Retinal pigment epithelial cell (primary cell): ENCODE measurements at places on chromosomes 12 and 14.
A peak's percentile ranks its signal among the peaks of the same experiment; 100 is the strongest.

GRCh38 chr14:80493620-80494019 lies 282.3 kb upstream of the DIO2 start:
- DNase-seq, result no peak

DNA sequence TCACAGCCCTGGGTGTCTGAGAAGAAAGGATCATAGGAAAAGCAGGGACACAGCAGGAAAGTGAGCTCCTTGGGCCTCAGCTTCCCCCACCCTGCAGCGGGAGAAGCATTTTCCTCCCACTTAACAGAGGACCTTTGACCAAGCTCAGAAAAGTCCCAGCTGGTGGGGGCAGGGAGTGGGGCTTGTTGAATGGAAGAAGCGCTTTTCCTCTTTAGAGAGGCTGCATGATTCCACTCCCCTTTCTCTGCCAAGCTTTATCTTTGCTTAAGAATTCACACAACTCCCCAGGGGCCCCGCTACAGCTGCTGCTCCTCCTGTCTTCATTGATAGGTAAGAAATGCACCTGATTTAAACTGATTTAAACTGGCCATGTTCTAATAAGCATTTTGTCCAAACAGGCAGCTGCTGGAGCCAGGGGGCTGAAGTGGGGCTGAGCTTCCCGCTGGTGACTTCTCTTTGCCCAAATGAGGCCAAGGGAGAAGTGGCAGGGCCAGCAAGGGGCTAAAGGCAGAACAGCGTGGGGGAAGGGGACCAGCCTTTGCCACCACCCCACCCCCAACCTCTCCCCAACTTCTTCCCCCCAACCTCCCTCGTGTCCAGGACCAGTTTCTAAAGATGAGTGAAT lies 1.7 kb upstream of the PAPLN start:
- DNase-seq, result no peak

DNA sequence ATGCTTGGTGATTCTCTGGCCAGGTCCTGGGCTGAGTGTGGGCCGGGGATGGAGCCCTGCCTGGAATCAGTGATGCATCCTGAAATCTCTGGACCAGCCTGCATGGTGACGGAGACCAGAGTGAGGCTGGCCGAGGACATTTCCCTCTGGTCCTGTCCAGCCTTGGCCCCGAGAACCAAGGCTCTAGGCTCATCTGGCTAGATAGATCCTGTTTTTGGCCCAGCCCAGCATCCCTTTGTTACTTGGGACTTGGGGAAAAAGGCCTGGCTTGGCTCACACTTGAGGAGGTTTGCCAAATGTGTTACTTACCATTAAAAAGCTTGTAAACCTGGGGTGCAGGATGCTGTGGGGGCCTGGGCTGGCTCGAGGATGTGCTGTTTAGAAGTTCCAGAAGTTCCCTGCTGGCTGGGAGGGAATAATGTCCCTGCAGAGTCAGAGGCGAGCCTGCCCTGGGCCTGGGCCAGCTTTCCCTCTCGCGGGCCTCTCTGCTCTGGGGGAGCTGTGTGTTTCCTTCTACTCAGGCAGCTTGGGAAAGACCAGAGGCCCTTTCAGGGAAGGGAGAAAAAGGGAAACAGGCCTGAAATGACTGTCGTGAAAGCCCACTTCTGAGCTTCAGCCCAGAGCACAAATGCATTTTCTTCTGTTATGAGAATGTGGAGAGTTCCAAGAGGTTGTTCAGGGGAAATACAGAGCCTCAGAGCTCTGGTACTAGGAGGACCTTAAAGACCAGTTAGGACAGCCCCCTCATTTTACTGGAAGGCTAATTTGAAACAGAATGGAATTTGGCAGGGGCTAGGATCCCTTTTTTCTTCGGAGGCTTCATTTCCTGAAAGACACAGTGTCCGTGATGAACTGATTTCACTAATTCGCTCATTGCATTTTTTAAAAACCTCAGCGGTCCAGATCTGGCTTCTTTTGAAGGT lies 47.2 kb upstream of the CTDSP2 start:
- peak; percentile 62 for DNase-seq

GRCh38 chr12:111174251-111174960 lies 194.5 kb downstream of the PHETA1 start:
- DNase-seq, result no peak

DNA sequence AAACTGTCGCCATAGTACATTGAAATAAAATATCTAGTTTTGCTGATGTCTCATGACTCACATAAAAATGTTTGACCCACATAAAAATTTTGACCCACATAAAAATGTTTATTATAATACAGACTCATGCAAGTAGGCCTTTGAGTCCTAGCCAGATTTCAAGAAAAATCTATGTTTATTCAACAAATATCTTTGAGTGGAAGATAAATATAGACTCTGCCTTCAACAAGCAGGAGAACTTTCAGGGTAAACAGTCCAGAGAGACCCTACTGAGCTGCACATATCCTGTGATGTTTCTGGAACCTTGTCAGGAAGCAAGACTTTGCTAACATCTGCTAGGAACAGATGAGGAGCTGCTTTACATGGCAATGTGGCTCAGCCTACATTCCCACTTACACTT lies 283.1 kb downstream of the MDGA2 start:
- DNase-seq, result no peak

DNA sequence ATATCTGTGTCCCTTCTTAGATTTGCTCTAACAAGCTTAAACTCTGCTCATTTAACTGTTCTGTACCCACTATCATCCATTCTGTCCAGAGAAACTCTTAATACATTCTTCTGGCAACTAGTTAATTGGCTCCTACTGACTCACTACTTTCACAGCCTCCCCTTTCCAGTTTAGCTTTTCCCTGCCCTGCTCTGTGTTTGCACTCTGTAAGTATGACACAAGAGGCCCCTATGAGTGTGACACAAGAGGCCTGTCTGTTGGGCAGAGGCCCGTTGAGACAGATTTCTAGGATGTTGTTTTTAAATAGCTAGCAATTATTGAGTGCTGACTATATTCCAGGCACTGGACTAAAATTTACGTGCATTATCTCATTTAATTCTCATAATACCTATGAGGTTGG lies 246.0 kb upstream of the DAAM1 start:
- peak; percentile 33 for DNase-seq

DNA sequence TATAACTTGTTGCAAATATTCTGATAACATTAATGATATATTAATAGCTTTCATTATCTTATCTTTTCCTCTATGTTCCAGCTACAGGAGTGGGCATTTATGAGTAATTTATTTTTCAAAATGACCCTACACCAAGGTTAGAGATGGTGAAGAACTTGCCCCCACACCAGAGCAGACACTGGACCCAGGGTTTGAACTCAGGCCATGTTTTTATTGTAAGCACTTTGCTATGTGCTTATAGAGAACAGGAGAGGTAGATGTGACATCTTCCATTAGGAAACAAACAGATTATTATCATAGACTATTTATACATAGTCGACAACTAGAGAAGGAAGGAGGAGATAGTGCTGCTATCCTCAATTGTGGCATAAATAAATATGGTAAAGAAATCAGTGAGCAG lies 265.2 kb downstream of the EGLN3 start:
- DNase-seq, result no peak

DNA sequence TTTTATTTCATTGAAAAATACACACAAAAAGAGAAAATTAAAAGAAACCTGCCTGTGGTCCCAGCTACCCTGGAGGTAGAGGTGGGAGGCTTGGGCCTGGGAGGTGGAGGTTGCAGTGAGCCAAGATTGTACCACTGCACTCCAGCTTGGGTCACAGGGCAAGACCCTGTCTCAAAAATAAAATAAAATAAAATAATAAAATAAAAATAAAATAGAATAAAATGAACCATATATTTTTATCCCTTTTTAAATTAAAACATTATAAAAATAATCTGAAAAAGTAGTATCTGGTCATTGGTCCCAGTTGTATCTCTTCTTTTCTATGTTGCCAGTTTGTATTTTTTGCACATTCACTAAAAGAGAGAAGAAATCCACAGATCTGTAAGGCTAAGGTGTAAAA lies 16.7 kb upstream of the FAM234B start:
- DNase-seq, result no peak

- no peak for DNase-seq
Measured at GRCh38 chr12:3119756-3120601, 42.8 kb downstream of the TSPAN9 start.

DNA sequence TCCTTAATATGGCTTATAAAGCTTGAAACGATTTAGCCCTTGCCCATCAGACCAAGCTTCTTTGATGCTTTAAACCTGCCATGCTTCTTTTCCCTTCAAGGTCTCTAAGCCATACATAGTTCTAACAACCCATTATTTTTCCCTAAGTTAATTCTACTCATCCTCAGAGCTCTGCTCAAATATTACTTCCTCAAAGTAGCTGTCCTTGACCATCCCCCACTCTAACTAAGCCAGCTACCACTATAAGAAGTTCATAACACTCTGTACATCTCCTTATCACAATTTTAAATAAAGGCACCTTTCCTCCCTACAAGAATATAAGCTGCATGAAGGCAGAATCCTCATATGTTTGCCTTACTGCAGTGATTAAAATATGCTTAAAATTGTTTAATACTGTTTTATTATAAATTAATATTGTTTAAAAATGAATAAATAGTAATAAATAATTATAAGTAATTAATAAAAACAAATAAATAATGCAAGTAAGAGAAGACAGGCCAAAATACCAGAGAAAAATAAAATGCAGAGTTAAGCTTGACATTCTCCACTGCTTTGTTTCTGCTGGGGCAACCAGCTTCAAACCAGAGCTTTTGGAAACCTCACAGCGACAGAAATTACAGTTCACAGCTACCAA lies 76.8 kb downstream of the NUMB start:
- DNase-seq, result no peak

GRCh38 chr12:93379981-93380361 lies 2.2 kb downstream of the NUDT4 start:
- DNase-seq, result no peak

GRCh38 chr14:56224691-56225681 lies 106.8 kb downstream of the PELI2 start:
- no peak for DNase-seq

DNA sequence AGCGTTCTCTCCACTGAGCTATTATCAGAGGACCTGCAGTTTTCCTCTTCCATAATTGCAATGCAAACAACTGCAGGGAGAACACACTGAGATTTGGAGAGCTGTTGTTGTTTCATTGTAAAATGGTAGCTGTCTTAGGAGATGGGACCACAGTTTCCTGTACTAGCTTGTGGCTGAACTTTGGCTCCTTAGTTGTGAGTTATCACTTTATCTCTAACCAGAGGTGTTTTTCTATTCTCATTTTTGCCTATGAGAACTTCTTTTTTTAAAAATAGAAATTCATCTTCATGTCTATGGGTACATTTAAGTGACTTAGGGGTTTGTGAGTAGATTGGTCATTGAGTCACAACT lies 216.5 kb downstream of the SLC38A4 start:
- no peak for DNase-seq

DNA sequence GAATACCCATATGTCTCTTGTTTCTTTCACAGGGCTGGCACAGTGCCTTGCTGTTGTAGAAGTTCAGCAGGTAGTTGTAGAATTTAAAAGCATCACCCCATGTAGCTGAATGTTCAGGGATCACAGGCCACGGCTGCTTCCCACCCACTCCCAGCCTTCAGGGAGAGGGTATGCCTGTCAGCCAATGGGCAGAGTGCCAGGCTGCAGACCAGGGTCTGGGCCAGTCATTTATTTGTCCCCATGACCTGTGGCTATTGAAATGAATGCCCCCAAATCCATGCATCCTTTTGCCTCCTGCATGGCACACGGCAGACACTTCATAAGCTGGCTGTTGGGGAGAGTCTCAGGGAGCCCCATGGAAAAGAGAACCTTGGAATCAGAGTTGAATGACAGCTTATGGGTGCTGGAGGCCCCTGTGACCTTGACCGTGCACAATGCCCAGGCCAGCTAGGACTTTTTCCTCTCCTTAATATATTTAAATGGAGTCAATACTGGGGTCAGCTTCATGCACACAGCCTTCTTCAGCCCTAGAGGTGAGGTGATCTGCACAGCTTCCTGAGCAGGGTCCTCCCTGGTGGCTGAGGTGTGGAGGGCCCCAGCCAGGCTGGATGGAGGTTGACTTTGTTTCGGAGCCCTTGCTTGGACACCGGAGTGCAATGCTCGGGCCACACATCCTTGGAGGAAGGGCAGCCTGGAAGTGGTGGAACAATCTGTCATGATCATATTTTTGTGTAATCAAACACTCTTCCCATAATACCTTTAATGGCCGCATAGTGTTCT lies 45.3 kb downstream of the PRMT8 start:
- no peak for DNase-seq

DNA sequence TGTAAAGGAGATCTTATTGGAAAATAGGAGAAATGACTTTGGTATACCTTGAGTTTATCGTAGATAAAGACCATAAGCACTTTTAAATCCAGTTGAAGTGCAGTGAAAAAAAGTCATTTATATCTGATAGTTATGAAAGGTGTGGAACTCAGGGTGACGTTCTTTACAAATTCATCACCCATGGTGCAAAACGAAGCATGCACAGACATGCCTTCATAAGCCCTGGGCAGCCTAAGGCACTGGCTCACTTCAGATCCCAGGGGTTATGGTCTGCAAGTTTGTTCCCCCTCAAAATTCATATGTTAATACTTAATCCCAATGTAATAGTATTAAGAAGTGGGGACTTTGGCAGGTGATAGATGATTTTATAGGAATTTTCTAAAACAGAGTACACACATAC lies 1216.4 kb upstream of the USP15 start:
- no peak for DNase-seq

GRCh38 chr14:100900837-100901390 lies 2.6 kb downstream of the RTL1 start:
- no peak for DNase-seq
